ENCODE measurements at places on chromosomes 6 and 20.

GRCh38 chr20:37395921-37396415 is 50.0 kb downstream of the SRC start:
- DNase-seq: no peak

- no peak for DNase-seq
Observed at GRCh38 chr6:11484441-11484840, 53.1 kb upstream of the TMEM170B start.

DNA sequence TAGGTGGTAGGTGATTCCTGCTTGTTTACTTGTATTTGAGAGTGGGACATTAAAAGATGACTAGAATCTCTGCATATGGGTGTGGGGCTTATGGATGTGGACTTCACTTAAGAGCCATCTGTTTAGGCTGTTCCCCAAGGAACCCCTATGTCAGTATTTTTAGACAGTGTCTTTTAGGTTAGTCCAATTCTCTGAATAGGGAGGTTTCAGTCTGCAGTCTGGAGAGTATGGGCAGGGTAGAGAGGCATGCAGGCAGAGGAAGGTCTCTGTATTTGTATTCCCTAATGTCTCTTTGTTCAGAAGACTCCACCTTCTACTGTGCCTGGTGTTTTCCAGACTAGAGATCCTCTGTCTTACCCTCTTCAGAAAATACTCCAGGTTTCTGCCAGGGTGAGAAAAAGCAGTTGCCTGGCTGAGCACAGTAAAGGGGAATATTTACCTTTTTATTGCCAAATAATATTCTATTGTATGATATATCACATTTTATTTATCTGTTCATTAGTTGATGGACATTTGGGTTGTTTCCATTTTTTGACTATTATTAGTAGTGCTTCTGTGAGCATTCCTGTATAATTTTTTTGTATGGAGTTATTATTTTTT is 19.1 kb downstream of the SLX4IP start:
- DNase-seq: no peak

- DNase-seq: no peak
Observed at GRCh38 chr6:56963043-56963442, 8.1 kb downstream of the BEND6 start.

DNA sequence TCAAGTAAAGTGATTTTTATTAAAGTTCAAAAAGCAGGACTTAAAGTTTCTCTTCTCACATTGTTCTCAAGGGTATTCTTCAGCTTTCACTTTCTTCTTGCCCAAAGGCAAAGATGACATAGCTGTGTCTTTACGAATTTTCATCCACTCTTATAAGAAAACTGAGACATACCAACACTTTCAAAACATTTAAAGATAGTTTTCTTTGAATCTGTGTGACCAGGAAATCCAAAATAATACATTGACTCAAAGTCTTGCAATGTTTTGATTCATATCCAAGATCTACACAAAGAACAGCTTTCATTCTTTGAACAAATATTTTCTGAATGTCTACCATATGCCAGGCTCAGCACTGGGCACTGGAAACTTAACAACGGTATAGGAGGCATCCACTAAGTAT is 117.9 kb downstream of the SIM1 start:
- DNase-seq: peak; percentile 5

DNA sequence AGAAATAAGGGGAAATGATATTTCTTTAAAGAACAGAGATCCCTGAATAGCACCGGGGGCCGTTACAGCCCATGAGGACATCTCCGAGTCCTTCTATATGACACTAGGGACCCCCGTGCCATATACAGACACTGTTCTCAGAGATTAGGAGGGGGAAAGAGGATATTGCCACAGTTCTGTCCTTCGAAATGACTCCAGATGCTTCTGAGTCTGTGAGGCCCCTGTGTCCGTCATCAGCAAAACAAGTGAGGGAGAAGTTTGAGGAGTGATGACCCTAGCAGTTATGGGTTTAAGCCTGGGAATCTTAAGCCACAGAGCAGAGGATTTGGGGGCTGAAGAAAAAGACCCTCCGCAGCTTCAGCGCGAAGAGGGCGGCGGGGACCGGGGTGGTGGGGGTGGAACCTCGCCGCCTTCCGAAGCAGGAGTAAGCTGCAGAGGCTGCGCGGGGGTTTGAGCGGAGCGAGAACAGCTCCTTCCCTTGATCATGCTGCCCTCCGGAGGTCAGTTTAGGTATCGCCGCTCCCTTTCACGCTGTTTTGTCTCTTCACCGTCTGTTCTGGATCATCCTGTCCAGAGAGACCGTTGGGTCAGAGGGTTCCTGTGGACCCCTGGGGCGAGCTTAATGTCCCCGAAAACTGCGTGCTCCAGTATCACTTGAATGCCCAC is 23.6 kb downstream of the VPS52 start:
- peak; percentile 92 for DNase-seq

DNA sequence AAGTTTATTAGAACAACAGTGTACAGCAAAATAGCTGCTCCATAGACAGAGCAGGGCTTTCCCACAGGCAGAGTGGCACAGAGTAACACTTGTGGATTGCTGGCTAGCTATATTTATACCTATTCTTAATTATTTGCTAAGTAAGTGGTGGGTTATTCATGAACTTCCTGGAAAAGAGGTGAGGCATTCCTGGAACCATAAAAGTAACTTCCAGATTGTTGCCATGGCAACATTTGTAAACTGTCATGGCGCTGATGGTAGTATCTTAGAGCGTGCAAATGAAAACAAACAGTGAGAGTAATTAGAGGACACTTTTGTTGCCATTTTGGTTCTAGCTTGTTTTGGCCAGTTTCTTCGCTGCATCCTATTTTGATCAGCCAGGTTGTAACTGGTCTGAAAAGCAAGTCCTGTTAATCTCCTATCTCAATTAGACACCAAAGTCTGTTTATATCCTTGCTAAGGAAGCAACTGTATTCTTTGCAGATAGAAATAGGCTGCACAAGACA is 23.9 kb downstream of the DEFB114 start:
- DNase-seq: no peak

- DNase-seq: no peak
Observed at GRCh38 chr6:53664623-53665022, 933 bp downstream of the KLHL31 start.

GRCh38 chr20:45818239-45818638 is 5.8 kb downstream of the UBE2C start:
- DNase-seq: no peak

GRCh38 chr6:114430534-114431124 is 87.8 kb upstream of the HS3ST5 start:
- no peak for DNase-seq

Data from GM12865 (cell line).